Renal pelvis (tissue), 12 donors: ENCODE measurements at places on chromosomes 7 and 10. TPM values are rescaled to one million over a fixed set of nuclear protein-coding genes. Genes with fewer than 3 reads are reported as not detected.

DNA sequence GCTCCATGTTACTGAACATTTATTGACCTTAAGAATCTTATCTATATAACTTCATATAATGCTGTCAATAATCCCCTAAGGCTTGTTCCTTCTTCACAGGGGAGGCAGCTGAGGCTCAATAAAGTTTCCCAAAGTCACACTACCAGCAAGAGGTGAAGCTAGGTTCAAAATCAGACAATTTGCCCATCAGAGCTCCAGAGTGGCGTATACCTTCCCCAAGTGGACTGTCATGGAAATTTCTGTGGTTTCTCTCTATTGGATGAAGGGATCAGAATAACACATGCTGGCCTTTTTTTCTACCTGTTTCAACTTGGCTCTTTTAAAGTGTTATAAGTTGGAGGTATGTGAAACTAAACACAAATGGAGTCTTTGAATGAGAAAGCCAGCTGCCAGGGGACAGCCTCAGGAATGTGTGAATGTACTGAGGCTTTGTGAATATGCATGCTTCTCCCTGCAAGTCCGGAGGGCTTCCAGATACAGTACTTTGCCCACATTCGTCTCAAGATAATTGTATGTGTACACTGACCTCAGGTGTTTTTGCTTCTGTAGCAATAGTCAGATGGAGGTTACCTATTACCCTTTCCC, 656.3 kb upstream of the CELF2 start:
- DNase-seq, result no peak

The CHRM2 gene
- 2.4 TPM for polyA plus RNA-seq

The TMEM176B gene
- polyA plus RNA-seq, result 112 TPM

DNA sequence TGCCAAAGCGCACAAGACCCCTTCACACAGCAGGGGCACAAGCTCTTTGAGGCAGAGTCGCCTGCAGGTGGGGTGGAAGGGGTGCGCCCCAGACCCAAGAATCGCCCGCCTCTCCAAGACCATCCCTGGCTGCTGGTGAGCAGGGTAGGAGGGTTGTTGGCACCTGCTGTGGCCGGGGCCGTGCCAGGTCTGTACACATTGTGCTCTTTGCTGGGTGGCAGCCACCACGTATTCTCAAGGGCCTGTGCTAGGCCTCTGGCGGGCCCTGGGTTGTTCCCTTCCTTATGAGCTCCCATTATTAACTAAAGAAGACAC, 84.4 kb downstream of the LHPP start:
- no peak for DNase-seq

DNA sequence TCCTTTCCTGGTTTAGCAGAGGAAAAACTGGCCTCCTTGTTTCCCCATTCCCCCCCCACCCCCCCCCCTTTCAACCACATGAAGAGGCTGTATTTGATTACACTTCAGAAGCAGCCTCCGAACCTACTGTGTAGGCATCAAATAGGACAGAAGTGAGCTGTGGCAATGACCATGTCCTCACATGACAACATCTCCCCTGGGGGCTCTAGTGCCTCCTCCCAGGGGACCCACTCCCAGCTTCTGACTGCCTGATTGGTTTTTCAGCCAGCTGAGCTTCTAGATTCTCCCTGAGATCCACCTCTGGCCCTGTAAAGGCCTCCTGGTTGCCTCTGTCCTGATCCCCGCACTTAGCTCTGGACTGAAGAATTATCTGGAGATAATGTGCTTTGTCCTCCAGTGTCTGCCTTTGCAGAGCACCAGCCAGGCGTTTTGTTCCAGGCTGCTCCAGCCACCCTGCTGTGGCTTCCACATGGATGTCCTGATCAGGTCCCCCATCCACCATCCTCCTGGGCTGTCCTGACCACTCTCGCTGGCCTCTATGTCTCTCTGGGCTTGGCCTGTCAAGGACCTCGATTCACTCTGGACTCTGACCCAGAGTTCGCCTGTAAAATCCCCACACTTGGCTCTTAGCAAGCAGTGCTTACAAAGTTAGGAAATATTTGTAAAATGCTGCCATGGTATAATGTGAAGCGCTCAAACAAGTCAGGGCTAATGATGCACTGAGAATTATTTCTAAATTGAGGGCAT, 42.4 kb upstream of the TOMM7 start:
- DNase-seq, result no peak

DNA sequence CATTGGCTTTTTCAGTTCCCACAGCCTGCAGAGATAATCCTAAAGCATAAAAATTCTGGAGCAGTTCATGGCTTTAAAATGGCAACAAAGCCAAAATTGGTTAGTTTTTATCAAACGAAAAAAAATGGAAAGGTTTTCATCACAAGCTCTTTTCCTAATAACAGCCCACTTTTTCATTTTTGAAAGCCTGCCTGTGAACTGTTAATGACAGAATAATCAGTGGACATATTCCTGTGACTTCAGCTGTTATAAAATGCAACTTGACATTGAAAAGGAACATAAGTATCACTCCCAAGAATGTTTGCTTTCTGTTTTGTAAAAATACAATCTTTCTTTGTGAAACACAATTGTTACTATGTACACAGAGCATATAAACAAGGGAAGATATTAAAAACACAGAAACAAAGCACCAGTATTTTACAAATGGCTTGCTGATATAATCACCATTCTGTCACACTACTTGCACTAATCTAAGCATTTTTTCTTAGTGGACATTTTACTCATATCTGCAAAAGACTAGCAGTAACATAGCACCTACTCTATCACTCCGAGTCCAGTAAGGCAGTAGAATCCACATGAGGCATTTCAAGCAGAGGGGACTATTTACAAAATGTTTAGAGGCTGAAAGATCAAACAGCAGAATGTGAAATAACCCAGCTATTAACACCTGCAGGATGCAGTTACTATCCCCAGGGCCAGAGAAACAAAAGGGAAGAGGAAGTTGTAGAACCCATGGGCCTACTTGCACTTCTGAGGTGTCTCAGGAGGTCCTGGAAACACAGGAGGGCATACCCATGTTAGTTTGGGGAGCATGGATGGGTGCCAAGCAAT, 26.4 kb downstream of the MACC1 start:
- DNase-seq, result no peak

DNA sequence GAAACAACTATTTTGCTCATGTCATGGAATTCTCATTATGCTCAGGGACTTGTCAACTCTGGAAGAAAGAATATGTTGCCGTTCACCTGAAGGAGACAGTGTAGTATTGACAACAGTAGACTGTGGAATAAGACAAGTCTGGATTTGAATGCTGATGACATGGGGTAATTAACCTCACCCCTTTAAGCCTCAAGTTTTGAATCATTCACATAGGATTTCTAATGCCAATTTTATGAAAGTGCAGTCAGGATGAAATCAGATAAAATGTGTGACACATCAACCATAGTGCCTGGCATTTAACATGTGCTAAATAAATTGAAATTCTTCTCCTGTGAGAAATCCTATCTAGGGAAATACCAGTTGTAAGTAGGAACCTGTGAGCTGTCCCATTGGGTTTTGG, 305.8 kb downstream of the KIF20B start:
- DNase-seq, result no peak

The TDRD1 gene
- polyA plus RNA-seq, result not detected

The GIMAP5 gene
- 4.3 TPM for polyA plus RNA-seq

The RHOBTB1 gene
- polyA plus RNA-seq, result 95.5 TPM

GRCh38 chr7:107946451-107946850, 55.5 kb downstream of the DLD start:
- DNase-seq, result no peak

GRCh38 chr10:9450801-9451200, 1396.3 kb downstream of the GATA3 start:
- peak; percentile 11 for DNase-seq

The PSAP gene
- polyA plus RNA-seq, result 897 TPM

DNA sequence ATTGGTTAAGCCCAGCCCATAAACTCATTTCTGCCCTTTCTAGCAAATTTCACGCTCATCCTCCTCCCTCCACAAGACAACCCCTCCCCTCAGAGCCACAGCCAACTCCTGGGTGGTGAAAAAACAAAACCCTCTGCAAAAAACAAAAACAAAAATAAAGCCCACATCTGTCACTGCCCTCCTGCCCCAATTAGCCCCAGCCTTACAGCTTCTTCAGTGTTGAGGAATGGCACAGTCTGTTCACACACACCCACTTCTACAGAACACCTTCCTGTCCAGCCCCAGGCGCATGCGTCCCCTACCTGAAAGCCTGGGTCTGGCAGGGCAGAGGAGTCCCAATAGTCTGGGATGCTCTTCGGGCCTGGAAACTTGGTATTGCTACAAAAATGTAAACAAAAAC, 34.4 kb downstream of the PARP12 start:
- DNase-seq, result no peak

The CFTR gene
- 3.7 TPM for polyA plus RNA-seq

The KDM7A gene
- 13.3 TPM for polyA plus RNA-seq

GRCh38 chr10:50469778-50470193, 154.0 kb downstream of the SGMS1 start:
- DNase-seq, result no peak

The UFSP1 gene
- polyA plus RNA-seq, result 4.1 TPM

- DNase-seq, result no peak
Observed at GRCh38 chr7:73716318-73716890, 3.1 kb downstream of the STX1A start.

The OR2A42 gene
- polyA plus RNA-seq, result 0.58 TPM

DNA sequence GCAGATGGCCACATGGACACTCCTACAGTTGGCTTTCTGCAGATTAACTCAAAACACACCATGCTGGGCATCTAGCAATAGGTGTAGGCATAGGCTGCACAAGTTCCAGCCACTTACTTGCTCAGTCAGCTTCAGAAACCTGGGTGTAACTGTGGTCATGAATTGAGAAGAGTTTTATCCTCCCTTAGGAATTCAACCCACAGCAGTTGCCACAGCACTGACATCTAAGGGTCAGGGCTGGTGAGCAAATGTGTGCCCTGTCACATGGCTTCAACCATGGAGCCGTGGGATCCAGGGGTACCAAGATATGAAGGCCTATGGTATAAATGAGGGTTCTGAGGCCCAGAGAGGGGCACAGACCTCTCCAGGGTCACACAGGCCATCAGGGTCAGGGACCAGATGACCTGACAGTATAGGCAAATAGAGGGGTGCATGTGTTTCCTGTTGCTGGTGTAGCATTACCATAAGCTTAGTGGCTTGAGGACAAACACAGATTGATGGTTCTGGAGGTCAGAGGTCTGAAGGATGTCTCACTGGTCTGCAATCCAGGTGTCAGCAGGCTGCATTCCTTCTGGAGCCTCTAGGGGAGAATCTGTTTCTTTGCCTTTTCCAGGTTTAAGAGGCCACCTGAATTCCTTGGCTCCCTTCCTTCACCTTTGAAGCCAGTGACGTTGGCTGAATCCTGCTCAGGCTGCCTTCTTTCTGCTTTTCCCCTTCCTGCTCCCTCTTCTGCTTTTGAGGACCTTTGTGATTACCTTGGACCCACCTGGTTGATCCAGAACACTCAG, 24.1 kb downstream of the MINDY4 start:
- no peak for DNase-seq

The TRIM74 gene
- 0.94 TPM for polyA plus RNA-seq

The ADAM12 gene
- polyA plus RNA-seq, result 23.0 TPM

DNA sequence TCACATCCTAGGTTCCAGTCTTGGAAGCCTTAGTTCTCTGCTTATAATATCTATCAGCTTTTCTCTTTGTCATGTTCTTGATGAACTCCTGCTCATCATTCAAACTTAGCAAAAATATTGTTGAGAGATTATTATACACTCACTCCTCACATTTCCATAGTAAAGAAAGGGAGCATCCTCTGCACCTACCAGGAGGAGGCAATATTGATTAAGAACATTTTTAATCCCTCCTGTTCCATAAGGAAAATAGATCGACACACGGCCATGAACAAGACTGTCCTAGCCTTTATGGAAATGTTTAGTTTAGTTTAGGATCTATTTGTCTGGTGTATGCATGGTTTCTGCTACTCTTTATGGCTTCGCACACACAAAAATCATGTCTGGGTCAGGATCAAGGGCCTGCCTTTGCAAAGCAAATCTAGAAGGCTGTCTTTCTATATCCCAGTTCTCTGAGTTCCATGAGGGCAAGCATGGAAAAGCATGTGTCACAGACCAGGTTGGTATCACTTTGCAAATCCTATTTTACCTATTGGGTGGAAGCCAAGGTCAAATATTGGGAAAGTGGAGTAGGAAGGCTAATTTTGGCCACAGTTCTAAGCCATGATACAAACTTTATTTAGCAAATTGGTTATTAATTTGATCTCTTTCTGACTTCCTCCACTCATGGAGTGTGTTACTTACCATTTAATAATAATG, 164.4 kb downstream of the MDFIC start:
- DNase-seq, result no peak

GRCh38 chr7:13028825-13029099, 341.3 kb downstream of the ARL4A start:
- DNase-seq, result no peak

- DNase-seq, result no peak
Observed at GRCh38 chr10:29199941-29200679, 88.8 kb upstream of the LYZL1 start.

GRCh38 chr10:76435157-76435556, 1003.7 kb downstream of the LRMDA start:
- no peak for DNase-seq

The CALHM3 gene
- not detected for polyA plus RNA-seq
